Endodermal cell (in vitro differentiated cells): ENCODE measurements at places on chromosomes 5 and 9.
A peak's percentile ranks its signal among the peaks of the same experiment; 100 is the strongest.

DNA sequence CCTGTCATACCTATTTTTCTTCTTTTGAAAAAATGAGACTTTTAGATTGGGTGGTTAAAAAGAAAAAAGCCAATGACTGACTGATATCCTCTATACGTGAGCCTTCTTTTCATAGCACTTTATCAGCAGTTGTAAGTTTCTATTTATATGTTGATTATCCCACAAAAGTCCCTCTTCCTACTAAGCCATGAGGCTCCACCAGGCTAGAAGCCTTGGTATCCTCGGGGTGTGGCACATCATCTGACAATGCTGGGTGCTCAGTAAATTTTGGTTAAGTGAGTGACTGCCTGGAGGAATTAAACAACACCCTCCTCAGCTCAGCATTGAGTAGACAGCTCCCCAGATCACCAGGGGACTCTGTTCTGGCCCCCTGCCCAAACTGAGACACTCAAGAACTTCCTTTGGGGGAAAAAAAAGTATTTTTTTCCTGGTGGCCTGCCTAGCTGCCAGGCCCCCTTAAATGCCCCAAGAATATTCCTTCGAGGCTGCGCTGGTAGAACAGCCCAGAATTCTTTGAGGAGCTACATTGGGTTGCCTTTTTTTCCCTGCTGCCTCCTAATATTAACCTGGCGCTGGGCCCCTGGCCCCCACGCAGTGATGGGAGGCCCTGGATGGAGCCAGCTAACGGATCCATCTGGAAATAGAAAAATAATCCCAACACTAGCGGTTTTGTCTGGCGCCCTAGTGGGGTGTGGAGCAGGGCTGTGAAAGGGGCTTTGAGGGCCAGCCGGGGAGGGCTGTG is 23.4 kb upstream of the COL27A1 start:
- no peak for DNase-seq

- no peak for DNase-seq
These were observed 58.7 kb upstream of the SMIM32 start for GRCh38 chr5:136251502-136252169.

- peak; percentile 50 for DNase-seq
These were observed 8.6 kb downstream of the SUSD1 start for GRCh38 chr9:112166176-112167140.

DNA sequence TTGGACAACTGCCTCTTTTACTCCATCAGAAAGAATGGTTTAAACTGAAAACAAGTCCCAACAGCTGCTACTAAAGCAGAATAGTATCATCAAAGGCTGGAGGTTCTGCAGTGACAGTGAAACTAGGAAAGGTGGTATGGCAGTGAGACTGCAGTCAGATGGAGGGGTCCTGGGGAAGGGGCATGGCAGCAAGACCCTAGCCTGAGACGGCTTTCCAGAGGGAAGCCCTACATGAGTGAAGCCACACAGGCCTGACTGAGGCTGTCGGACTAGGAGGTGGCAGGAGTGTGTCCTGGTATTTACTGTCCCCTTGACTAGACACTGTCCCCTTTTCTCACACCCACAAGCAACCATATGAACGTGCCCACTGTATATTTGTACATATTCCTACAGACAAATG is 40.4 kb upstream of the IPPK start:
- no peak for DNase-seq

GRCh38 chr9:137166380-137167229 is 3.2 kb downstream of the LRRC26 start:
- DNase-seq: no peak

GRCh38 chr5:134177369-134178095 is 782 bp upstream of the SKP1 start:
- DNase-seq: peak; percentile 58

- no peak for DNase-seq
These were observed 233.8 kb downstream of the ROR2 start for GRCh38 chr9:91716239-91716638.

DNA sequence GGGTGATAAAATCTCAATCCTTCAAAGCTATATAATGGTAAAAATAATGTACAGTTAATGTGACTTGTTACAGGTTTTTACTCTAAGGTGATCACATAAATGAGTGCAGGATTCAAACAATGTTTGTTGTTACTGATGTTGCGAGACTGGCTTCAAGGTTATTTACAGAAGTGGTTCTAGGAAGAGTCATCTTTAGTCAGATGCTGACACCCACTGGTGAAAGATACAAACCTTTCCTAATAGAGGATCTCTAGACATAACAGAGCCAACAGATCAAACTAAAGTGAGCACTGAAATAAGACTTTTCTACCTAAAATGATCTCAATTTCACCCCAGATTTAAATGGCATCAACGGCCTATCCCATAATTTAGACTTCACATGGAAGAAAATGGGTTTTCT is 20.2 kb downstream of the ARSB start:
- DNase-seq: no peak

DNA sequence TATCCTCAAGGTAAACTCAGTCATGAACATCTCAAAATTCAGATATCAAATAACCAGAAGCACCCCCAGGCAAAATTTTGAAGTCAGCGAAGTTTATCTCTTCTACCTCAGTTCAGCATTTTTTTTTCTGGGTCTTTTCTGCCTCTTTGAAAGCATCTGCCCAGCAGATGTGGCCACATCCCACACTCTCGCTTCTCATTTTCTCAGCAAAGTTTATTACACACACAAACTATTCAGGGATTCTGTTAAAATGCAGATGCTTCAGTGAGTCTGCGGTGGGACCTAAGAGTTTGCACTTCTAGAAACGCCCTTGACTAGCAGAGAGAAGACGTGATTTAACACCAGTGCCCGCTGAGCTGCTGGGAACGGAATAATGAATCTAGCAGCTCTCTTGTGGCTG is 19.3 kb downstream of the RASEF start:
- no peak for DNase-seq

DNA sequence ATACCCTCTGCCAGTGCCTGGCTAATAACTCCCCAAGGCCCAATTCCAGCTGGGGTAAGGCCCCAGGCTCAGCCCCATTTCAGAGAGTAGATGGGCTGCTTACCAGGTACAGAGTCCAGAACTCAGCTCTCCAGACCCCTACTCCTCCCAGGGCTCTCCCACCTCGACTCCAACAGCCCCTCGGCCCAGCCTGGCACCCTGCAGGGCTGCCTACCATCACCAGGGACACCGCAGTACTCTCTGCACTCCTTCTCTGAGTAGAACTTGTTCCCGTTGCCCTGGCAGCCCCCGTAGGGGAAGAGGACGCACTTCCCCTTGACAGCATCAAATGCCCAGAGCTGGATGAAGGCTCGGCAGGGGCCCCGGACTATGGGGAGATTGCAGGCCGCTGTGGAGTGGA is 17.4 kb downstream of the AMBP start:
- peak; percentile 43 for DNase-seq

DNA sequence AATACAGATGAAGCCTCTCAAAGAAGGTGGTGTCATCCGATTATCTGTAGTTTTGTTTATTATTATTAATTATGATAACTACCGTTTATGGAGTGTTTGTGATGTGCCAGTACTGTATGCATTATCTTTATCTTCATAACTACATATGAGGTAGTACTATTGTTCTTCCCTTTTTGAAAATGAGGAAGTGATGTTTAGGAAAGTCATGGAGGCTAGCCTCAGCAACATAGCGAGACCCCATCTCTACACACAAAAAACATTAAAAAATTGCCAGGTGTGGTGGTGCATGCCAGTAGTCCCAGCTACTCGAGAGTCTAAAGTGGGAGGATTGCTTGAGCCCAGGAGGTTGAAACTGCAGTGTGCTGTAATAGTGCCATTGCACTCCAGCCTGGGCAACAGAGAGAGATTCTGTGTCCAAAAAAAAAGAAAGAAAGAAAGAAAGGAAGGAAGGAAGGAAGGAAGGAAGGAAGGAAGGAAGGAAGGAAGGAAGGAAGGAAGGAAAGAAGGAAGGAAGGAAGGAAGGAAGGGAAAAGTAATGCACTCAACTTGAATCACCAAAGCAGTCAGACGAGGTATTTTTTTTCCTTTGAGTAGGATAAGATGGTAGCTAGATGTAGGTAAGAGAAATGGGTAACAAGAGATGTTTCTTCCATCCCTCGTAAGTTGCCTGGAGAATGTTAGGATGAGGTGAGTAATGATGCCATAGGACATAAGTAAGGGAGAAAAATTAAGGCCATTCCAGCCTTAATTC is 47.8 kb downstream of the PAM start:
- no peak for DNase-seq

DNA sequence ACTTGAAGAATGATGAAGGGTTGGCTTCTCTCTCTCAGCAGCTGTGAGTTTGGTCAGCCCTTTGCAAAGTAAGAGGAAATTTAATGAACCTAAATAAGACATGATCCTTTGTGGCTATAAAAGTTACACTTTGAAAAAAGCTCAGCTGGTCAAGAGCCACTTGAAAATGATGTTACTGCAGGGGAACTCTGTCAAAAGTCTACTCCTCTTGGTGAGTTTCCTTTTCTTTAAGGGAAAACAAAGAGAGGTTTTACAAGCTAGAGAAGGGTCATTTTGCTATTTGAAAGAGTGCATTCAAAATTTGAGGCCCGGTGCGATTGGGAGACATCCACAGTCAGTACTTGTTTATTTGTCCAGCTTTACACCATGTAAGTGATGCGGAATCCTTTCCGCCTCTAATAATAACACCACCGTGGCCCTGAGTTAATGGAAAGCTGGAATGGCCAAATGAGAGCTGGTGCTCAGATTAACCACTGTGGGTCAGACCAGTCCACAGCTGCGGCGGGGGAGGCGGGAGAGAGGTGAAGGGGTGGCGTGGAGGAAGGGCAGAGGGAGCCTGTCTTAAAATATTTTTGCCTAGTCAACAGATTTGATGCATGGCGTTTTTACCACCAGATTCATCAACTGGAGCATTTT is 404.0 kb downstream of the TLE4 start:
- DNase-seq: no peak

DNA sequence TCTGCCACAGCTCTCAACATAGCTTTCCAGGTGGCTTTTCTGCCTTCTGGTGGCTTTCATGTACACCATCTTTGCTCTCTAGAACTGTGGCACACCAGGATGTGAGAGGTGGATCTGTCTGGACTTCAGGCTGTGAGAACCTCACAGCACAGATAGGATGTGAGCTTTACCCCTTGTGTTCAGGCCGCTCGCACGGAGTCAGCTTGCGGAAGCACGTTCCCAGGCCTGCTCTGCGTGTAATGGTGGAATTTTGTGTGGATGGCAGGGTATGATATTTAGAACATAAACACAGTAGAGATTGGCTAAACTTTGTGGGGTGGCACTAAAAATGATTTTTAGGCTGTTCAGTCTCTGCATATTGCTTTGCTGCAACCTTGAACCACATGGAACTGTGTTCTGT is 250.5 kb downstream of the FANCC start:
- DNase-seq: no peak

DNA sequence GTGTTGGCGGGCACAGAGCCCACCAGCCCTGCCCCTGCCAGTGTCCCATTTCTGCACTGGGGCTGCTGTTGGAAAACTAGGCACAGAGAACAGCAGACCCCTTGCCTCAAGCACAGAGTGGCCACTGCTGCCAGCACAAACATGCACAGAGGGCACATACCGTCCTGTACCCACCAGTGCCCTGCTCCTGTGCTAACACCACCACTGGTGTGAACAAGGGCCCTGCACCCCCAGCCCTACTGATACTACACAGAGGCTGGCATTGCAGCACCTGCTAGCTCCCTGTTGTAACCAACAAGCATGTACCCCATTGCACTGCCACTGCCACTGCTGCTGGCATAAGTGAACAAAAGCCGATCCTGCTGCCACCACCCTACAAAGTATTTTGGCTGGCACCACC is 348.0 kb upstream of the MPDZ start:
- DNase-seq: no peak

- no peak for DNase-seq
These were observed 106.8 kb downstream of the ENTREP1 start for GRCh38 chr9:69431777-69432176.

- DNase-seq: no peak
These were observed 287.1 kb upstream of the ZNF462 start for GRCh38 chr9:106575823-106576222.

DNA sequence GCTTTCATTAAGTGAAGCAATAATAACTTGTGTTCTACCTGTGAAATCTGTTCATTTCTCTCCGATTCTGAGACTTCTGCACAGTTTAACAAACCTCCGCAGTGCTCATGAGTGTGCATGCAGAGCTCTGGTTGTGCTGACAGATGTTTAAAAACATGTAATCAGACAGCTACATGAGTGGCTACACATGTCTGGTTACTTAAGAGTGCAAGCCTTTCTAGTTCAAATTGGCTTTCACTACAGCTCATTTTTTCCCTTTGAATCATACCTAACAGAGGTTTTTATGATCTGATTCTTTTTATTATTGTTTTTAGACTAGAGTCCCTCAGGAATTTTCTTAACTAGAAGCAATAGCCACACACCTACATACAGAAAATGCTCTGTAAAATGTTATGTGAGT is 310.2 kb downstream of the ARRDC3 start:
- no peak for DNase-seq

DNA sequence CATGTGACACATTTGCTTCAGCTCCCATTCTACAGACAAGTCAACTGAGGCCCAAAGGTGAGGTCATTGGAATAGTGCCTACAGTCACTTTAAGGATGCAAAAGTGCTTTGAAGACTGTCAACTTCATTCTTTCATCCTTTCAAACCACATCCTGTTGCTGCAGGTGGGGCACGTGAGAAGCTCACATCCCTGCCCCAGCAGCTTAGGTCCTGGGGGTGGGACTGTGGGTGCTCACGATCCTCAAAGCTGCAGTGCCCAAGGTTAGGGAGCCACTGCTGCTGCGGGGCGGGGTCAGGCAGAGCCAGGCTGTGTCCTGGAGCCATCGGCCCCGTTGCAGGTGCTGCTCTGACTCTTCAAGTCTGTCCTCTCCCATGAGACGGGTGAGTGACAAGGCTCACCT is 57.9 kb upstream of the IER5L start:
- DNase-seq: no peak

DNA sequence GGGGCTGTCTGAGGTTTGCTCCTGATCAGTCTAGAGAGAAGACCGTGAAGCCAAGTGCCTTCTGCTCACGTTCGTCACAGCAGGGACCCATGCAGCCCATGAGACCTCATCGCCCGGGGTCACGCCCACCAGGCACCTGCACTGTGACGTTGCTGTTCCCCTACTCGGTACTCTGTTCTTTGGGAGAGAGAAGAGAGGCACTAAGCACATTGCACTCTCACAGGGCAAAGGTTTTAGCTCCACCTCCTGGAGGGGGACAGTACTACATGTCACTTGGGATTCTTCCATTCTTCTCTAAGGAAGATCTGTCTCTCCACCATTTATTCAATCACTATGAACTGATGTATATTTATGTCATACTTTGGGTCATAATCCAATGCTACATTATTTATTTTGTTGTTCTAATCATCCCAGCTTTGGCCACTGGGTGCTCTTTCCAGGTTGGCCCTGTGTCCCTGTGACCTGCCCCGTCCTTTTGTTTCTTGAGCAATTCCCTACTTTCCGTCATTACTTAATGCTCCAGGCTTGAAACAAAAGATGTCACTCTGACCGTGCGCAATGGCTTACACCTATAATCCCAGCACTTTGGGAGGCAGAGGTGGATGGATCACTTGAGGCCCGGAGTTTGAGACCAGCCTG is 31.4 kb upstream of the BRD3 start:
- peak; percentile 84 for DNase-seq

GRCh38 chr9:30661925-30662324 is 1722.5 kb upstream of the ACO1 start:
- DNase-seq: no peak

- DNase-seq: peak; percentile 58
These were observed 81.8 kb downstream of the CMYA5 start for GRCh38 chr5:79771387-79771786.

GRCh38 chr5:52896534-52897237 is 92.5 kb upstream of the ITGA2 start:
- no peak for DNase-seq

- DNase-seq: no peak
These were observed 10.8 kb downstream of the C5orf15 start for GRCh38 chr5:133957591-133957990.
